ENCODE measurements at places on chromosomes 5 and 9.

- no peak for DNase-seq
Measured at GRCh38 chr5:137372773-137373160, 126.4 kb downstream of the SPOCK1 start.

DNA sequence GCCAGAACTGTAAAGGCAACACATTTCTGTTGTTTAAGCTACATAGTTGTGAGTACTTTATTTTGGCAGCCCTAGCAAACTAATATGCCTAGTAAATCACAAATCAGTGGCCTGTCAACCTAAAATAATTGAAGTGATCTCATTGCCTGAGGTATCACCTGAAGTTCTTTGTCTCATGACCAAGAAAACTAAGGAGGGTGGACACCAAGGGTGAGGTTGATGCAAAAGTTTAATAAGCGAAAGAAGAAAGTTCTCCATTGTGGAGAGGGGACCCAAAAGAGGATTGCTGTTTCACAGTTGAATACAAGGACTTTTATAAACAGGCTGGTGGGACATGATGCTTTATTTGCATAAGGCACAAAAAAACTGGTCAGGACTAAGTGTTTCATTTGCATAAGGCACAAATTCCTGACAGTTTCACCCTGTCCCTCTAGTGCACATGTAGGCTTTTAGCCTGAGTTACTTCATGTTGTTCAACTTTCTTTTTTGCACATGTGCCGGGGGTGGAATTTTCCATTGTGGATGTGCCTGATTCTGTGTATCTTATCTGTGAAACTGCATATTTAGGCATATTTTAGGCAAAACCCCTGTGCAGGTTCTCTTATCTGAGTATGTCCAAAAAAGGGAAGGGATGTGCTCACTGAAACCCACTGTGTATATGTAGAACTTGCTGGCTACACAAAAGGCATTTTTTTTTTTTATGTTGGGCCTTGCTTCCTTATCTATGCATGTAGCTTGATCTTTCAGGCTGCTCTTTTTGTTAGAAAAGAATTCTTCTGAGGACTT, 108.6 kb upstream of the RAI14 start:
- DNase-seq: no peak

DNA sequence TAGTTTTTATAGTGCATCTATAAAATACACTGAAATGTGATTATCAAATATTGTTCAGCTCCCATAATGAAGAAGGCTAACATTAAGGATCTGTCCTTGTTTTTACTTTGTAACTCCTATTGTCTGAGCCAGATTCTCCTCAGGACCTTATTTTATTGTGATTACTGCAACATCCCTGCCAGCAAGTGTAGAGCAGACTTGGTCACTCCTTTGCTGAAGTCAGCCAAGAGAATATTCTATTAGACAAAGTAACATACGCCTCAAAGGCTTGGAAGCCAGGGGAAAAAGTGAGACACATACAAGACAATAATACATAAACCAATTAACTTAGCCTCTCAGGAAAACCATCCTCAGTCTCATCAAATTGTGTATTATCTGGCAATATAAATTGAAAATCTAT, 269.6 kb downstream of the ARL15 start:
- DNase-seq: no peak

GRCh38 chr9:137149942-137150616, 11.1 kb downstream of the GRIN1 start:
- peak; percentile 88 for DNase-seq

- DNase-seq: no peak
Measured at GRCh38 chr5:39140558-39141168, 66.5 kb upstream of the RICTOR start.

DNA sequence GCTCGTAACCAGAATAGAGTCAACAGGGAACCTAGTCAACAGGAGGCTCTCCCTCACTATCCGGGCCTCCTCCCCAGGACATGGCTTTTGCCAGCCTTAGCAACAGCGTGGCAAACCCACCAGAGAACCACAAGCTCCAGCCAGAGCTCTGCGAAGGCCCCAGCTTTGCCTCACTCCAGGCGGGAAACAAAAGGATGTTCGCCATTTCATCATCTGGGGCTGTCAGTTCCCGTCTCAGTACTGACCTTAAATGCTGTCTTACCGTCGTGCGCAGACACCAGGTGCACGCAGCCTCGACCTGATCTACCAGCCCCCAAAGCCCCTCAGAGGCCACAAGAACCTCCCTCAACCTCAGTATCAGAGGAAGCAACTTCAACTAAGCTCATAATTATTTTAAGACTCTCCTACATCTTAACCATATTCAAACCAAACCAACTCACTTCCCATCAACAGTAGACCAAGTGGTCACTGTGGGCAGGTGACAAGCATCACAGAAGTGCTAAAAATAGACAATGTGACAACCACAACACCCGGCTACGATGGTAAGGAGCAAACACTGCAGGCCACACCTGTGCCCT, 71.4 kb downstream of the SEMA4D start:
- DNase-seq: no peak

DNA sequence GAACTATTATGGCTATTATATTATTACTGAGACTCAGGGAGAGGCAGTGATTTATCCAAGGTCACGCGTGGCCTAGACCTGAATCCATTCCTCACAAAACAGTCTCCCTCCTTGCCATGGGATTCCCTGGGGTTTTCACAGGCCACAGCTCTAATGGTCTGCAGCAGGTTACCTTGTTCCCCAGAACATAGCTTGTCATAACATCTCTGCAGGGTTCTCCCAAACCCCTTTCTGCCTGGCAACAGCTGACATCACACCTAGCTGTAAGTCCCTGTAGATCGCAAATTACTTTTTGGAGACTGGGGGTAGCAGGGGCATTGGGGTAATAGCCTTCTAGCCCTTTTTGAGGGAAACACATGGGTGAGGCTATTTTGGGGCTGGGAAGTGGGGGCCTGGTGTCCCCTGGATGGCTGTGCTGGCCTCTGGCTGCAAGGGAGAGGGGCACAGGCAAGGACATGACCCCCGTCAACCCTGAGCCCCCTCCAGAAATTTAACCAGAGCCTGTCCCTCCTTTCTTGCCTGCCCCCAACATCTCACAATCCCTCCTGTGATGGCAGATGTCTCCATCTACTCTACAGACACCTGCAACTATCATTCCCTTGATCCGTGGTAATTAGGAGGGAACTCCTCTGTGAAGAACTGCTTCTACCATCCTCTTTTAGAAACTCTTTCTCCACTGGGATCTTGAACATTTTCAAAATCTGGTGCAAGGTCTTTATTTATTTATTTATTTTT, 1.3 kb downstream of the CD74 start:
- no peak for DNase-seq

All from NCI-H1048 (cell line).